IMR-90 (cell line): ENCODE measurements at places on chromosomes 13 and 19.

- DNase-seq, result peak; percentile 0
Observed at GRCh38 chr13:46051968-46052318, 603 bp downstream of the ZC3H13 start.

DNA sequence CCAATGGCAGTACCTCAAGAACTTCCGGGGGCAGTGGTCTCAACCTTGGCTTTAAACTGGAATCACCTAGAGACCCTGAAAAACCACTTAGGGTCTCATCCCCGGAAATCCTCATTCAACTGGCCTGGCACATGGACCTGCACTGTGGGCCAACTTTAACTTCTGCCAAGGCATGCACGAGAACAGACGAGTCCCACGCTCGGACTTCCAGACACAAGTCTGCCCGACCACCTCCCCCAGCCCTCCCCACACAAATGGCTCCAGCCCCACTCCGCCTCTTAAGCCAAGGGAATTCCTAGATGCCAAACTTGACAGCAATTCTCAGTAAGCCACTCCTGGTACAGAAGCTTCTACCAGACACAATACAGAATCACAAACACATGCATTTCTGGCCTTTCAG lies 114.0 kb downstream of the STK24 start:
- no peak for DNase-seq

- no peak for DNase-seq
Observed at GRCh38 chr19:49869009-49869483, 1.7 kb upstream of the PNKP start.

DNA sequence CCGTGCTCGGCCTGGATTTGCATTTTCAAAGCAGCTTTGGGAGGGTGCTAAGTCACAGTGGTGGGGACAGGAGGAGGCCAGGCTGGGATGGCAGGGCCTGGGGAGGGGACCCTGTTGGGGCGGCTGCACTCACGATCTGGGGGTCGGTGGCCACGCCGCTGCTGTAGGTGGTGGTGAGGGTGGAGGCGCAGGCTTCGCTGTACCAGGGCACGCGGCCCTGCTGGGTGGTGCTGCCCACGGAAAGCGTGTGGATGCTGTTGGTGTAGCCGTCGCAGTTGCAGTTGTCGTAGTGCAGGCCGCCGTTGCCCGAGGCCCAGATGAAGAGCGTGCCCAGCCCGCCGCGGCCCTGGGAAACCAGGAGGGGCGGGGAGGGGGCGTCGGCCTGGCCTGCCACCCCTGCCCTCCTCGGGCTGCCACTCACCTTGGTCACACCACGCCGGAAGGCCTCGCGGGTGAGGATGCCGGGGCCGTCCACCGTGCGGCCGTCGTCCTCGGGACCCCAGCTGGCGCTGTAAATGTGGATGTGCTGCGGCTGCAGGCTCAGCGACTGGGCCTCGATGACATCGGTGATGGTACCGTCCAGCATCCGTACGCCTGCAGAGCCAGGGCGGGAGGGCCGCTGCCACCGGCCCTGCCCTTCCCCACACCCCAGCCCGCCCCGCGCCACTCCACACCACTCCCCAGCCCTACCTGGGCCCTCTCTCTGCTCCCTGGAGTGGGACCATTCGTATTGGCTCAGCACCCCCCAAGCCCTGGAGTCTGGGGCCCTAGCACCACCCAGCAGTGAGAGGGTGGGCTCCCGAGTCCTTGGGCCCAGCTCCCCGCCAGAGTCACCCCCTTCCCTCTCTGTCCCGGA lies 3.2 kb downstream of the PCSK4 start:
- DNase-seq, result no peak

DNA sequence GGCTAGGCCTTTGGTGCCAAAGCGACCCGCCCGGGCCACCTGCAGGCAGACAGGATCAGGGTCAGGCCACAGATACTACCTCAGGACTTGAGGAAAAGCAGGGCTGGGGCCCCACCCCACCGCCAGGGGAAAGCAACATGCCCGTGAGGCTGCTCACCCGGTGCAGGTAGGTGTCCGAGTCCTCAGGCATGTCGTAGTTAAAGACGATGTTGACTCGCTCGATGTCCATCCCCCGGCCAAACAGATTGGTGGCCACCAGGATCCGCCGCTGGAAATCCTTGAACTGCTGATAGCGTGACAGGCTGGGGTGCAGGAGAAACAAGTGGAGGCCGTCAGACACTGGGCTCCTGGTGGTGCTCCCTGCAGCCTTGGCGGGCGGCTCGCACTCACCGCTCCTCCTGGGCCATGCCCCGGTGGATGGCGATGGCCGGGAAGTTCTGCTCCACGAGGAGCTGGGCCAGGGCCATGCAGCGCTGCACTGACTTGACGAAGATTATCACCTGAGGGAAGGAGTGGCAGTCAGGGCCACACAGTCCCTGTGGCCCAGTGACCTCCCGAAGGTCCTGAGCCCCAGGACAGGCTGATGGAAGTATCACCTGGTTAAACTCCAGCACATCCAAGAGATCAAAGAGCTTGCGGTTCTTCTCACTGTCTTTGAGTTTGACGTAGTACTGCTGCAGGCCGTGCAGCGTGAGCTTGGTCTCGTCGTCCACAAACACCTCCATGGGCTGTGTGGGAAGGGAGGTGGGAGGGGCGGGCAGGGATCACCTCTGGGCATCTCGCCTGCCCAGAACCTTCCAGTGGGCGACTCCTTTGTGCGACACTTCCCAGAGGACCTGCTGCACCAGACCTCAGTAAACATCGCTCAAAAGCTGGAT lies 9.8 kb downstream of the DDX39A start:
- no peak for DNase-seq

DNA sequence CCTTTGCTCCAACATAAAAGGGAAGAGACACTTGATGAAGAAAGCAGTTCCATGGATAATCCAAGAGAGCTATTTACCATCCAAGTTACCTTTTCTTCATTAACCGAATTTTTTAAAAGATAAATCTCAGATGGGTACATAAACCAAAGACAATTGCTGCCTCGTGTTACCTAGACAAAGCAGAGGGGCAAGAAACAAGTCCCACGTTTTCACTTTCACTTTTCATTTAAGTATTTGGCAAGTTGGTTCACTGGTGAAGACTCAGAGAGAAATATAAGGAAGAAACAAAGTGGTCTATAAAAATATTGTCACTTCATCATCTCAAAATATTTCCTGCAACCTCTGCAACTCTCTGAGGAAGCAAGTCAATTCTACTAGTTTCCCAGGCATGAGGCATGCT lies 446.1 kb downstream of the FGF14 start:
- DNase-seq, result no peak

DNA sequence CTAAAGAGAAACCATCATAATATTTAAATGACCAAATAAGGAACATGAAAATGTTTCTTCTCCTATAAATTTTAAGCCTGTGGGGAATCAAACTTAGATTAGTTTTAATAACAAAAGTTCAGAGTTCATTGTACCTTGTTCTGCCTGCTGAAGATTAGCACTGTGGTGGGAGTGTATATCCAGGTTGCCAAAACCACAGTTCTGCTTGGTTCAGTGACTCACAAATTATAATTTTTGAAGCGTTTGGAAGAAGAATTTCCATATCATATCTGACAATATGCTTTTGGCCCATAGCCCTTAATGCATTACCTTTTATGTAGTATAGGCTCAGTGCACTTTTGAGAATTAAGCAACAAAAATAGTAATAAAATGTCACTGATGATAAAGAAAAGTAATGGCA lies 545.2 kb downstream of the GPC6 start:
- peak; percentile 31 for DNase-seq

GRCh38 chr19:18849838-18850400 lies 18.2 kb downstream of the UPF1 start:
- no peak for DNase-seq

DNA sequence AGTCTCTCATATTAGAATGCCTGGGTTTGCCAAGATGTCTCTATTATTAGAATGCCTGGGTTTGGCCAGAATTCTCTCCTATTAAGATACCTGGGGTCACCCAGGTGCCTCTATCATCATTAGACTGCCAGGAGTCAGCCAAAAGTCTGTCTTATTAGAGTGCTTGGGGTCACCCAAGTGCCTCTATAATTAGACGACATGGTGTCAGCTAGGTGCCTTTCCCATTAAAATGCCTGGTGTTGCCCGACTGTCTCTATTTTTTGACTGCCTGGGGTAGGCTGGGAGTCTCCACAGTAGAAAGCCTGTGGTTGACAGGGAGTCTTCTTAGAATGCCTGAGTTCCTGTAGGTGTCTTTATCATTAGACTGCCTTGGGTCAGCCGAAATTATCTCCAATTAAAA lies 1536.6 kb downstream of the UQCRFS1 start:
- no peak for DNase-seq

DNA sequence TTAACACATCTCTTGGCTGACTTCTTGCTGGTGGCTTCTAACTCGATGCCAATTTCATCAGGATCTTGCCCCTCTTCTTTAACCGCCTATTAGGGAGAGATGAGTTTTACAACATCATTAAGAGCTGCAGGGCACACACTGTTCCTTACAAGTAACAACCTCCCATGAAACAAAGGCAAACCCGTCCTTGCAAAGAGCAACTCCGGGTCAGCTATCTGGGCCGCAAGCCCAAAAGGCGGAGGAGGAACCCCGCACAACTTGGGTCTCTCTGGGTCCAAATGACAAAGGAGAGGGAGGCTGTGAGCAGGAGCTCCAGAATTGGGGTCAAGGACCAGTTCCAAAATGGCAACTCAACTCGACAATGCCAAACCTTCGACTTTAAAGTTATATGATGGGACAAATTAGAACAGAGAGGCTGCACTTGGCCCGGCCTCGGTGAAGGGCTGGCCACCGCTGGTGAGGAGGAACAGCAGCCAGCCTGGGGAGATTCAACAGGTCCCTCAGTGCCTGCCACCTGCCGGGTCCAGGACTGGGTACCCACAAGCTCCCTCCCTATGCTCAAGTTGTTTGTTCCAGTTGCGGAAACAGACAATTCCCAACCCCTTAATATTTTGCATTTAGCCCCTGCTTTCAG lies 1.1 kb downstream of the SAFB2 start:
- DNase-seq, result no peak

DNA sequence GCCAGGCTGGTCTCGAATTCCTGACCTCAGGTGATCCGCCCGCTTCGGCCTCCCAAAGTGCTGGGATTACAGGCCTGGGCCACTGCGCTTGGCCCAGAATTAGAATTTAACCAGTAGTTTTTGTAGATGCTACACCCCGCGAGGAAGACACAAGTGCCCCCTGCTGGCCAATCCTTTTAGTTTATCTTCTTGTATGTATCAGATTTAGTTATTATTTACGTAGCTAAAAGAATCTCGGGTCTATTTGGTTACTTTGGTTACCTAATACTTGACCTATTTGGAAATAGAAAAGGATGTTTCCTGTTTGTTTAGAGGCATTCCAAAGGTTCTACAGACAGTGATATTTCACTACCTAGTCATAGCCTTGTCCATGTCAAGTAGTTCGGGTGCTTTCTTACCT lies 22.0 kb downstream of the MUC16 start:
- DNase-seq, result no peak

GRCh38 chr13:46756977-46757376 lies 40.0 kb downstream of the ESD start:
- peak; percentile 48 for DNase-seq

- no peak for DNase-seq
Observed at GRCh38 chr13:44989941-44990340, 603 bp downstream of the GPALPP1 start.

DNA sequence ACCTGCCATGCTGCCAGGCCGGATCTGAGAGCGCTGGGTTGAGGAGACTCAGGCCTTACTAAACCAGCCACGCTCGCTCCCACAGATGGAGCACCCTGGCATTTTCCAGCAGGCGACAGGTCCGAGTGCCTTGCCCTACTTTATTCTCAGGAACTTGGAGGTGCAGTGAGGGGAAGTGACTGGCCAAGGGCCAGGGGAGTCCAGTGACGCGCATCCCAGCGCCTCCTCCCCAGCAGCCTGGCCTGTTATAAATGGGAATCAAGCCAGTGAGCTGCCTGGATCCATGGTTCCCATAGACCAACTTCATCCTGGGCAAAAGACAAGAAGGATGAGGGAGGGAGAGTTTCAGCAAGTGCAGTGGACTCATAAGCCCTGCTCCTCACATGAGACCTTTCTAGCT lies 35.5 kb downstream of the TMED1 start:
- peak; percentile 16 for DNase-seq

- DNase-seq, result no peak
Observed at GRCh38 chr13:64459778-64460177, 2770.4 kb downstream of the PCDH9 start.

DNA sequence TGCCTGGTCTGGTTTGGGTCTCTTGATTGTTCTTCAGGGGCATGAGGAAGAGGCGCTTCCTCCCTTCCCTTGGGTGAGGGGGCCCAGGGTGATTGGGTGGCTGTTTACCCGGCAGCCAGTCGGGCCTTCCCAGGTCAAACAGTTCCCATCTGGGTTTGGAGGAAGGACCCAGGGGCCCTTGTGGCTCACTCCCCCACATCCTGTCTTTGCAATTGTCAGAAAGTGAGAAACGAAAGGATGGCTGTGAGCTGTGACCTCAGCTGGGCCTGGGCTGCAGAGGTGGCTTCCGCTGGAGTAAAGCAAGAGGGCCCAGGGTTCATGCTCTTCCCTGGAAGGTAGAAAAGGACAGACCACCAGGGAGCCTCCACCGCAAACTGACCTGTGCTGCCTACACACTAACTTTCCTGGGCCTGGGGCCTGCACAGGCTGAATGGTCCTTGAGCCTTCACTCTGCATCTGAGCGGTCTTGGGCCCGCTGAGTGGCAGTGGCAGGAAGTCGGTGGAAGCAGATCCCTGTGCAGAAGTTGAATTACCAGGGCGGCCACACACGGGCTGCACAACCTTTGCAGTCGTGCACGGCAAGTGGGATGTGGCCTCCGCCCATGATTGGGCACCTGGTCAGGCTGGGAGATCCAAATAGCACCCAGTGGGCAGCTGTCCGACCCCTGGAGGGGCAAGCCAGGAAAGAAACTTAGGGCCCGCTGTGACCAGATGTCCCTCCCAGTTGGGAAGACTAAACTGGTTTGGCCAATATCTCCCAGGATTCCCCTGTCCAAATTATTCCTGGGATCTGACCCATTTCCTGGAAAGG lies 5.3 kb upstream of the CD79A start:
- DNase-seq, result no peak

DNA sequence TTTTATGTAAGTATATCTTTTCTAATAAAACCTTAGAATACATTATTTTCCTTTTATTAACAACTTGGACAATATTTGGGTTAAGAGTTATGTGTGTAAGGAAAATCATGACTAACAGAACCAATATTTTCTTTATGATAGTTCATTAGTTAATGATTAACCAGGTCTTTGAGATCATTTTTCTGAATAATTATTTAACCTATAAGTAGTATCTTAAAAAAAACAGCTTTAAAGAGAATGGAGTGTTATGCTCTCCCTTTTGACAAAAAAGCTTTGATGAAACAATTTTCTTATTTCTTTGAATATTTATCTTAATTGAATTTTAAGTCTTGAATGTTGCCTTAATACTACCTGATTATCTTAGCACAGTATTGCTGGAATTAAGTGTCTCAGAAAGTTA lies 3.8 kb downstream of the SLAIN1 start:
- DNase-seq, result no peak

DNA sequence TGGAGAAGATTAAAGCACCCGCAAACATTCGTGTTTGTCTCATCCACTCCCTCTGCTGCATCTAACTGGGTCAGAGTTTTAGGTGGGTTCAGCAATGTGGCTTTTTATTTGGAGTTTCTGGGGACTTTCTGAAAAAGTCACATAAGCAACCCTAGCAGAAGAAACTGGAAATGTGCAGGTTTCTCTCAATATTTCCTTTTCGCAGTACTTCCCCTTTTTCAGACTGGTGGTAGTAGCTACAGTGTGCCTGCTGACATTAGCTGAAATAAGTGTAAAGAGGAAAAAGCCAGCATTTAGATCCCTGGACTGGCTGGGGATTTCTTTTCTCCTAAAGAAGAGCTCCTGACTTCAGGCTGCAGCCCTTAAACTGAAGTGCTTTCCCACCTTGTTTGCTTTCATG lies 15.9 kb upstream of the OLFM4 start:
- DNase-seq, result no peak
